ENCODE measurements at places on chromosomes 11 and 22. TPM values are rescaled to one million over a fixed set of nuclear protein-coding genes. Genes with fewer than 3 reads are reported as not detected.

Gene CALCA
- not detected for polyA plus RNA-seq

Gene OR51B2
- polyA plus RNA-seq = not detected

Gene XNDC1N
- 10.6 TPM for polyA plus RNA-seq

Gene GAL
- not detected for polyA plus RNA-seq

Gene OR52I2
- polyA plus RNA-seq = not detected

Gene TMEM121B
- polyA plus RNA-seq = 3.7 TPM

Gene IFITM10
- polyA plus RNA-seq = not detected

Gene DNAJB7
- polyA plus RNA-seq = not detected

Gene KIRREL3
- 3.4 TPM for polyA plus RNA-seq

Gene TIMM10
- polyA plus RNA-seq = 303 TPM

Gene LIF
- not detected for polyA plus RNA-seq

Gene ASCL2
- not detected for polyA plus RNA-seq

Gene UPK3A
- polyA plus RNA-seq = not detected

Gene PLAAT5
- polyA plus RNA-seq = not detected

Gene RAC2
- polyA plus RNA-seq = not detected

Gene DRAP1
- polyA plus RNA-seq = 32.5 TPM

Gene GAL3ST3
- polyA plus RNA-seq = 8.7 TPM

Gene MMP3
- polyA plus RNA-seq = not detected

Gene SHISA8
- polyA plus RNA-seq = not detected

Gene CCDC134
- polyA plus RNA-seq = 1.9 TPM

Gene SCGB1D4
- polyA plus RNA-seq = not detected

Gene HEPACAM
- 9.0 TPM for polyA plus RNA-seq

Gene OR51B4
- polyA plus RNA-seq = not detected

Gene ACR
- not detected for polyA plus RNA-seq

Gene CDC42EP1
- 0.28 TPM for polyA plus RNA-seq

Gene CELSR1
- 0.13 TPM for polyA plus RNA-seq

Gene NLRP6
- not detected for polyA plus RNA-seq

Gene NAALAD2
- polyA plus RNA-seq = 10.0 TPM

Gene NCR3LG1
- polyA plus RNA-seq = 0.45 TPM

Gene TYR
- not detected for polyA plus RNA-seq

Gene CSTPP1
- 75.9 TPM for polyA plus RNA-seq

Gene RIMBP3C
- not detected for polyA plus RNA-seq

Gene CNTF
- polyA plus RNA-seq = not detected

Gene APOA4
- not detected for polyA plus RNA-seq

Gene BBOX1
- polyA plus RNA-seq = 3.7 TPM

Gene OR5F1
- polyA plus RNA-seq = not detected

Gene RIMBP3B
- polyA plus RNA-seq = 0.15 TPM

Gene FGF3
- polyA plus RNA-seq = not detected

Gene DNAJB13
- not detected for polyA plus RNA-seq

Gene ATG13
- polyA plus RNA-seq = 19.9 TPM

Gene EIF3M
- polyA plus RNA-seq = 302 TPM

Gene INPP5J
- 2.9 TPM for polyA plus RNA-seq

Data from Purkinje cell (primary cell).